Hematopoietic multipotent progenitor cell treated with erythropoietin and hydrocortisone succinate and interleukin-3 and kit ligand, for 6 days (in vitro differentiated cells): ENCODE measurements at places on chromosomes 6 and 20.

- peak; percentile 92 for DNase-seq
These were observed 10.1 kb downstream of the HFE start for GRCh38 chr6:26097268-26097875.

GRCh38 chr6:90326404-90327057, 29.9 kb upstream of the BACH2 start:
- no peak for DNase-seq

DNA sequence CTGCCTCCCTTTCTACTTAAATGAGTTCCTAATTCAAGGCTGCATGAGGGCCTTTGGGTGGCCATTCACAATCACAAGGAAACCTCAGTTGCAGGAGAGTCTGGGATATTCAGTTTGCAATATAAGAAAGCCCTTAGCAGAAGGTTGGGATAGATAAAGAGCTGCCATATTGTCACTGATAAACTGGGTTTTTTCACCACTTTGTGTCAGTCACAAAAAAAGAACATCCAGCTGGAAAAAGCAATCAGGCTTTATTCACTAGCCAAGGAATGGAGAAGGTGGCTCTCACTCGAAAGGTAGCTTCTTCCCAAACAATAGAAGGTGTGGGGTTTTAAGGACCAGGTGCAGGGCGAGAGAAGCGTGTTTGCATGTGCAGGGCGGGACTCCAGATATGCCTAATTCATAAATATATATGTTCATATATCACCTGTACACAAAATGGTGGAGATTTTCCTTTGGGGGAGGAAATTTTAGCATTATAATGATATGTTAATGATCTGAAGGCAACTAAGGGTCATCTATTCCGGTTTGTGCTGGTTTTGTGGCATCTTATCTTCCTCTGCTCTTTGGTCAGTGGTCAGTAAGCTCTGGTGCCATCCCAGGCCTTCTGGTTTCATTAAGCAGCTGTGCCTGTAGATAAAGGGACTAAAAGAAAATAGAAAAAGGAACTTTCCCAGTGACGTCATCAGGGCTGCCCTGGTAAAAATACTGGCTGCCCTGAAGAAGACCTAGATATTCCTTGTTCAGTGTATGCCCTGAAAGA, 97.1 kb upstream of the IYD start:
- peak; percentile 74 for DNase-seq

- DNase-seq, result no peak
These were observed 52.2 kb downstream of the NPEPL1 start for GRCh38 chr20:58744836-58745235.

DNA sequence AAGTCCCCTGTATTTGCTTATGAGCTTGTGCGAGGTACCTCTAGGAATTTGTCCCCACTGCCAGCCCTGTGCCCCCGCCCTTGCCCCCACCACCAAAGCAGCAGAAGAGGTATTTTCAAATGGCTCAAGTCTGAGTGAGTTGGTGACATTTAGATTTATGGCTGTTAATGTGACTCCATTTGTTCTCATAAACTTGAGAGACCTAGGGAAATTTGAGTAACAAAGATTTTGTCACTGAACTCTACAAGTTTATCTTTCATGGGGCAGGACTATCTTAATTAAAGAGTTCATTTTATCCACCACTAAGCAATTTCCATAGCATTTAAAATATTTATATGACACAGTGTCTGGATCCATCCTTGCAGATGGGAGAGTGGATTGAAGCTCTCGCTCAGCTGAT, 108.5 kb downstream of the PRND start:
- DNase-seq, result no peak

DNA sequence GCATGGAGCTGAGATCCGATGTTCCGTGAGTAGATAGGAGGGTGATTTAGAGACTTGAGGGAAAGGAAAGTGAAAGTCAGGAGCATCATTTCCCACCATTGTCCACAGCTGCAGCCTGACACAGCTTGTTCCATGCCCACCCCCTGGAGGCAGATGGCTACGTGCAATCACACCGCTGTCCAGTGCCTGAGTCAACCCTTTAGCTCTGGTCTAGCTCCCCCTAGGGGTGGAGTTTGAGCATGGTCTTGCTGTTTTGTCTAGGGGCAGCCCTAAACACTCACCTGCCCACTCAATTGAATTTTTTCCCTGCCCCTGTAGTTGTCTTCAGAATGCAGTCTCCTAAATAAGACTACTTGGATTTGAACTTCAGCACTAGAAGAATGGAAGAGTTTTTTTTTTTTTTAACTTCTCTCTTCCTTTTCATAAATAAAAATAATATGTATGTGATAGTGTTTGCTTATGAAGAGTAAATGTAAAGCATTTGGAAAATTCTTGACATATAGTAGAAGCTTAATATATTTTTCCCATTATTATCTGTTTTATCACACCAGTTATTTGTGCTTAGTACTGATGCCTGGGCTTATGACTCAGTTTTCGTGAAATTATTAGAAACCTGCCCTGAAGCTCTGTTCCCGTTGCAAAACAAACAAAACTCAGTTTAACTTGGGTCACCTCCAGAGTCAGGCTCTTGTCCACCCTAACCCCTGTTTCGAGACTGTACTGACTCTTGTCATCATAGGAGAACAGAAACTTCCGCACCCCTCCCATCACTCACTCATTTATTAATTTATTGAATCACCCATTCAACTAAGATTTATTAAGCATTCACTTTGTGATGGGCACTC, 814.8 kb downstream of the MAFB start:
- peak; percentile 79 for DNase-seq

GRCh38 chr20:48629960-48630315, 197.9 kb downstream of the PREX1 start:
- no peak for DNase-seq

- no peak for DNase-seq
These were observed 105.2 kb downstream of the UNC5CL start for GRCh38 chr6:40933864-40934263.

DNA sequence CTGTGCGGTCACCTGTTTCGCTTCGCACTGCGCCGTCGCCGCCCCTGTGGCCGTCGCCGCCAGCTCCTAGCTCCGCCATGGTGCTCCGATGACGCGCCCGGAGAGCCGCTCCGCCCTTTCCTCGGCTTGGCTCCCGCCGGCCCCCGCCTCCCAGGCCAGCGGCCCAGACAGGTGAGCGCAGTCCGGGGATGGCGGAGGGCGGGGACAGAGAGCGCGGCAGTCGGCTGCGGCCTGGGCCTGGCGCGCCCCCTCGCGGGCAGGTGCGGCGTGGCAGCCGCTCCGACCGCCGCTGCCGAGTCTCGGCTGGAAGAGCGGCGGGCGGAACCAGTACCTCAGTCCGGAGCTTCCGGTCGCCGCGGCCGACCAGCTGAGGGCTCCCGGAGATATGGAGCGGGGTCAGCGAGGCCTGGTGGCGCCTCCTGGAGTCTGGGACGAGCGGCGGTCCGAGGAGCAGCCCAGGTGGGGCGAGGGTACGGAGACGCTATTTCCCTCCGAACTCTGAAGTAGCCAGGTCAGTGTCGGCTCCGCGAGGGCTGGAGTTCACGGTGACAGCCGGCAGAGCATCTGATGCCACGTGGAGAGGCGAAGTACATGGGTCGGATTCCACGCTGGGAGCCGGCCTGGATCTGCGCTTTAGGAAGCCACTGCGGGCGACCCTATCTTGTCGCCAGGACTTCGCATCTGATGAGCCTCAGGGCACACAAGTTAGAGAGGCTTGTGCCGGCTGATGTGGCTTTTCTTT, at the start of gene MAP7:
Gene MAP7, minus strand, starts transcription at position 93 of the 742 bp plus-strand sequence. Its CDS starts 14 bp downstream, at position 79.
- peak; percentile 68 for DNase-seq

DNA sequence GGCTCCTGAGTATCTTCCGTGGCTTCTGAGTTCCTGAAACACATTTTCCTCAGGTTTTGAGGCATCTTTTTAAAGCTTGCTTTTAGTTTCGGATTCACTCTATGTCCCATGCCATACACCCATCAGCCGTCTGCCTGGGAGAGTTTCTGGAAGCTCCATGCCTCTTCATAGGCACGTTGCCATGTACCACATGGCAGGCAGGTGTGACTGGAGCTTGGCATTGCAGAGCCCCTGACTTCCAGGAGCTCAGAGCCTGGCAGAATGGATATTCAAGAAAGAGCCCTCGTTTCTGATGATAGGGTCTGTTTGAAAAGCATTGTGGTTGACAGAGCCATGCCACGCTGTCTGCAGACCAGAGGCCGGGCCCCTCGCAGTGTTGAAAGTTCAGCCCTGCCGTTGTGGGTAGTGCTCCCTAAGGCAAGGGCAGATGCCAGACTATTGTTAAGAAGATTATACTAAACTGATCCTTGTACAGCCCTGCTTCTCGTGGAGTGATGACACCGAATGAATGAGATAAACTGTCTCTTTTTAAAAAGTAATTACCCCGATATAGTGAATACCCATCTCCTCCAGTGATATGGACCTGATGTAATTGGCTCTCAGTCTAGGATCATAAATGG, 100.0 kb downstream of the RPP40 start:
- no peak for DNase-seq

DNA sequence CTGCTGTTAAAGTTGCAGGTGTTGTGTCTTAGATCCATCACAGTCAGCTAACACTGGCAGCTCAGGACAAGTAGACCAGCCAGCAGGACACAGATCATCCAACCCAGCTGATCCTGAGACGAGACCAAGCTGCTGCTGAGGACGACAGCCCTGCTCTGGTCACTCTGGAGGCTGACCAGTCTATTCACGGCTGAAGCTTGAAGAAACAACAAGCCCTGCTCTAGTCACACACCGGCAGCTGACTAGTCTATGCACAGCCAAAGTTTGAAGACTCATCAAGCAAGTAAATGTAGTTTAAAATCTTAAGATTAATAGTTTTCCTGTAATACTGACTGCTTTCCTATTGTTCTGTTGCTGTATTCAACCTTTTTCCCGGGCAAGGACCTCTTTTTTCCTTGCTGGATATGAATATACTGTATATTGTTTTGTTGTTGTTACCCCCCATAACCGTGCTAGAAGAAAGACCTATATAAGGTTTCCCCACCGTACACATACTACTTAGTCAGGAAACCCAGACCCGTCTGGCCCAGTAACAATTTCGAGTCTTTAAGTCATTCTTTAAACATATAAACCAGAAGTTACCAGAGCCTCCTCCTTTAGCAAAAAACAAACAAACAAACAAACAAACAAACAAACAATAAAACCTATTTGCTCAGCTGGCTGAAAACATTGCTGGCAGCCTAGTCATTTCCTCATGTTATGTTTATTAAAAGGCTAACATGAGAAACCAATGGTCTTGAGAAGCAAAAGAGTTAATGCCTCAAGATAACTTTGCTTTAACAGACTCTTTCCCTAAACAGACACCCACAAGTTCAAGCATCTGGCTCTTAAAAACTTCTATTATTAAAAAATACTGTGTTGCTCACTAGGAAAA, 16.7 kb upstream of the GSTA3 start:
- no peak for DNase-seq

DNA sequence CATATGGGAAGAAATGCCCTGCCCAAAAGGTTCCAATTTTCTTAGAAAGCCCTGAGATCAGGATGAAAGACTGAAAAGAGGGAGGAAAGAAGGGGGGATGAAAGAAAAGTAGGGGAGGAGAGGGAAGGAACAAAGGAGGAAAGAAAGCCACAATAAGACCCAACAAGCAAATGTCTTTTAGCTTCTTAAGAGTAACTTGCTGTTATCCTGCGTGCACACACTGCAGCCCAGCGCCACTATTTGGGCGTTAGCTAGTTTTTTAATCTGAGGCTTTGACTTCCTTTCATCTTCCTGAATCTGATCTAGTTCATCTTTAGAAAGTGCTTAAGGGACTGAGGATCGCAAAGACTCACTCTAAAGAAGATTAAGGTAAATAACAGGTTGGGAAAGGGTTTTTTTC, 77.4 kb upstream of the HDDC2 start:
- DNase-seq, result no peak

- DNase-seq, result no peak
These were observed 733 bp upstream of the PSORS1C2 start for GRCh38 chr6:31139599-31139998.

DNA sequence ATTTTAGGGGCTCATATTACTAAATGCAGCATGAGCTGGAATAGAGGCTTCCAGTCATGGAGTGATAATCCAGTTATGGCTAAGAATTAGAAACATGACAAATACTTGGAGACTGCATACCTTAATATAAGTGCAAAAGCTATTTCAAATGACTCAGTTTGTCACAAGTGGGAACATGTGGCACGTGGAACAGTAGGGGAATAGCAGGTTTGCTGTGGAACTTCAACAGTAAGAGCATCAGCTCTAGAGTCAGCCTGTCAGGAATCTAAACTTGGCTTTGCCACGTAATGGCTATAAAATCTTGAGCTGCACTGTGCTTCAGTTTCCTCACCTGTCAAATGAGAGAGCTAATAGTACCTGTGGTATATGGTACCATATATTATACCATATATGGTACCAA, 62.1 kb downstream of the HTR1B start:
- no peak for DNase-seq

GRCh38 chr20:45592574-45593189, 13.6 kb upstream of the WFDC8 start:
- DNase-seq, result peak; percentile 87

DNA sequence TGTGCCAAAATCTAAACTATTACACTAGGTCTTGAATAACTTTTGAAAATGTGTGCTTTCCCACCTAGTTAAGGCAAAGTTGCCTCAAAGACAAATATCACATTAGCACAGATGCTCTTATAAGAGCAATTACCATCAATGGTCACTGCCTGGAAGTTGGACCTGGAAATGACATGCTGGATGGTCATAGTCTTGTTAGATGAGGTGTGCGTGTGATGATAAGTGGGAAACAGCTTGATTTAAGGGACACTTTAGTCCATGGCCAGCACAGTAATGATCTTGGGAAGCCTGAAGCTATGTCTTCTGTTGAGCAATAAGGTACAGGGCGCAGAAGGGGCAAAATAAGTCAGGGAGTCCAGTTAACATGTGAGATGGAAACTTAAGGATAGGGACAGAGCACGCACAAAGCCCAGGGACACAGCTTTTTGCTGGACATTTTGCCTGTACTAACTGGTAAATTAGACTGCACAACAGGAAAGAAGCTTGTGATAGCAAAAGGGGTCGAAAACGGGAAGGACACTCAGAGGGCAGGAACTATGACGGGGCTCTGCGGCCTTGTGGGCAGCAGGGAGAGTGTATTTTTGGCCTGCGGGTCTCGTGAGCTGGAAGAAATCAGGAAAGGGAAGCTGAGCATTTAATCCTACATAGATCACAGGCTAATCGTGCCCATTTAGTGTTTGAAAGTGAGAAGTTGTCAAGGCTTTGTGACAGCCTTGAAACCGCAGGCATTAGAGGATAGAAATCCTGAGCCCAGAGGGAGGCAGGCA, 66.7 kb upstream of the BMP2 start:
- peak; percentile 28 for DNase-seq

- DNase-seq, result no peak
These were observed 142.8 kb downstream of the CFAP61 start for GRCh38 chr20:20195021-20195705.

GRCh38 chr20:38601216-38602184, at the start of gene ARHGAP40:
ARHGAP40 (plus strand) TSS chr20:38601809.
- peak; percentile 31 for DNase-seq

GRCh38 chr6:138844192-138844591, 48.3 kb downstream of the ECT2L start:
- DNase-seq, result no peak
